Stimulated activated CD4-positive, alpha-beta T cell treated with anti-CD3 and anti-CD28 coated beads, TNF-alpha, amount 100 ng/mL, for 1 hour (primary cell): ENCODE measurements at places on chromosomes 4 and X.

- DNase-seq: no peak
These were observed 68.5 kb upstream of the MAP9 start for GRCh38 chr4:155445306-155445705.

DNA sequence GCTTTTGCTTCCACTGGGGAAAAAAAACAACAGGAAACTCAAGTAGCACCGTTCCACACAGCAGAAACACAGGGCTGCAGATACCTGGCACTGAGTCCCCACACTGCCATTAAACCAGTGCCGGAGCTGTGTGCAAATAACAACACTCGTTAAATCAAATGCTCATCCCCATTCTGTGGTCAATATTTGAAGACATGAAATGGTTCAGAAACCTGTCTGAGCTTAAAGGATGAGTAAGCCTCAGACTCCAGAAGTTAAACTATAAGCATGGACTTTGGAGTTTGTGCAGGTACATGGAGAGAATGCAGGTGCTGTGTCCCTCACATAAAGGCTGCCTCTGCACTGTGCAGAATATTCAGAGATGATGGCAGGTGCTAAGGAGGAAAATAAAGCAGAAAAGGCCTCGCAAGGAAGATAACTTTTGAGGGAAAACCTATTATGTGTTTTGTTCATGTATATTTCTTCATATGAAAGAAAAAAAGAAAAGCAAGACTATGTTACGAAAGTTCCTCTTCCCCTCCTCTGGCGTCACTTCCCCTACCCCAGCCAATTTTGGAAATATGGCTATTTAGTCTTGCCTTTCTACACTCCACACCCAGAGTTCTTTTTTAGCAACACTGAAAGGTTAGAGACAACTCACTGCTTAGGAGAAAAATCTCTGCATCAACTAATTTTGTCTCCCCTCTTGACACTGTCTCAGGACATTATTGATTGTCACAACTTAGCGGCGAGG is 4.6 kb downstream of the MPP1 start:
- no peak for DNase-seq

- no peak for DNase-seq
These were observed 30.4 kb downstream of the DRD5 start for GRCh38 chr4:9811806-9812205.

GRCh38 chr4:182063651-182064050 is 179.6 kb upstream of the TENM3 start:
- DNase-seq: no peak

GRCh38 chr4:45442466-45442865 is 681.4 kb downstream of the GABRG1 start:
- DNase-seq: no peak

GRCh38 chr4:10582059-10582686 is 102.4 kb downstream of the CLNK start:
- DNase-seq: no peak

DNA sequence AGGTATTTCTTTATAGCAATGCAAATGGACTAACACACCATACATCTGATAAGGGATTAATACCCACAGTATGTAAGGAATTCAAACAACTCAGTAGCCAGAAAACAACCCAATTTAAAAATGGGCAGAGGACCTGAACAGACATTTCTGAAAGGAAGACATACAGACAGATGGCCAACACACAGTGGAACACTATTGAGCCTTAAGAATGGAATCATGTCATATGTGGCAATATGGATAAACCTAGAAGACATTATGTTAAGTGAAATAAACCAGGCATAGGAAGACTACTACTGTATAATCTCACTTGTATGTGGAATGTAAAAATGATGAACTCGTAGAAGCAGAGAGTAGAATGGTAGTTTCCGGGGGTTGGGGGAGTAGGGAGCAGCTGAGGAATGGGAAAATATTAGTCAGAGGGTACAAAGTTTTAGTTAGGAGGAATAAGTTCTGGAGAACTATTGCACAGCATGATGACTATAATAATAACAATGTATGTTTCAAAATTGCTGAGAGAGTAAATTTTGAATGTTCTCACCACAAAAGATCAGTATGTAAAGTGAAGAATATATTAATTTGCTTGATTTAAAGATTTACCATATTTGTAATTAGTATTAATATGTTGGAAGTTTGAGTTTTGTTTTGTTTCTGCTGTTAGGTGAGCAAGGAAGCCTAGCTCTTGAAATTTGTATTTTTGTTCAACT is 25.2 kb downstream of the WDR44 start:
- no peak for DNase-seq

GRCh38 chrX:38473701-38474100 is 87.6 kb upstream of the TSPAN7 start:
- no peak for DNase-seq
